ENCODE measurements at places on chromosomes 12 and 14.

GRCh38 chr12:112777387-112778310, 13.9 kb upstream of the RPH3A start:
- no peaks in the 10 kb centered on the region for H3K36me3 ChIP-seq
- H3K27ac ChIP-seq = no peak overlapping the region
- H3K27me3 ChIP-seq = no peaks in the 10 kb centered on the region
- no peak overlapping the region for H3K4me3 ChIP-seq
- H3K4me1 ChIP-seq = no peaks in the 10 kb centered on the region

DNA sequence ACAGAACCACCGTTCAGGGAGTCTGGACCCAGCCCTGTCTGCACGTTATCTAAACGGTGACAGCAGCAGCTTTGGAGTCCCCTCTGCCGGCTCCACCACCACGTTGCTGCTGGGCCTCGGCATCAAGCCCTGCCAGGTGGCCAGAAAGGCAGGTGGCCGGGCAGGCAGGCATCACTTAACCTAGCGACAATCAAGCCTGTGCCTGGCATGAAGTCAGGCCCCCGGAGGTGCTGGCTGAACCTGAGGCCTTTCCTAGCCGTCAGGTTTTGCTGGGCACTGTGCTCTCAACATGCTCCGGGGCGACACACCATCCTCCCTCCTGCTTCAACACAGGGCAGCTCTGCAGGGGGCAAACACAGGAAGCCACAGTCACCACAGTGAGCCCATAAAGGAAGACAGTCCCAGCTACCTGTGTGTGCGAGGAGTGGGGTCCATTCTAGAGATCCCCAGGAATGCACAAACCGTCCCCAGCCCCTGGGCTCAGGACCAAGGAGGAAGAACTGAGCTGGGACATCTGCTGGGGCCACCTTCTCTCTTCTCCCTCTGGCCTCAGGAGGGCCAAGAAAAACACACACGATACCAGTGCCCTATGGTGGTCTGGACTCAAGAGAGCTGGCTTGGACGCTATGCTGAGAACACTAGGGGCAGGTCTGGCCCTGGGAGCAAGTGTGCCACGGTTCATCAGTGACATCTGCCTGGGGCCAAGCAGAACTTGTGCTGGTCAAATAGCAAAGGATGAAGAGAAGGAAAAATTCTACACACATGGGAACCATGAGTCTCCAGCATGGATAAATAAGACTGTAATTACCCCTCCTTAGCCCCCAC, 44.7 kb downstream of the CCDC88C start:
- peaks cover 4% of the 10 kb centered on the region for H3K27me3 ChIP-seq
- DNase-seq = no peak
- H3K4me1 ChIP-seq = no peaks in the 10 kb centered on the region
- no peak overlapping the region for H3K27ac ChIP-seq
- no peak overlapping the region for H3K4me3 ChIP-seq

DNA sequence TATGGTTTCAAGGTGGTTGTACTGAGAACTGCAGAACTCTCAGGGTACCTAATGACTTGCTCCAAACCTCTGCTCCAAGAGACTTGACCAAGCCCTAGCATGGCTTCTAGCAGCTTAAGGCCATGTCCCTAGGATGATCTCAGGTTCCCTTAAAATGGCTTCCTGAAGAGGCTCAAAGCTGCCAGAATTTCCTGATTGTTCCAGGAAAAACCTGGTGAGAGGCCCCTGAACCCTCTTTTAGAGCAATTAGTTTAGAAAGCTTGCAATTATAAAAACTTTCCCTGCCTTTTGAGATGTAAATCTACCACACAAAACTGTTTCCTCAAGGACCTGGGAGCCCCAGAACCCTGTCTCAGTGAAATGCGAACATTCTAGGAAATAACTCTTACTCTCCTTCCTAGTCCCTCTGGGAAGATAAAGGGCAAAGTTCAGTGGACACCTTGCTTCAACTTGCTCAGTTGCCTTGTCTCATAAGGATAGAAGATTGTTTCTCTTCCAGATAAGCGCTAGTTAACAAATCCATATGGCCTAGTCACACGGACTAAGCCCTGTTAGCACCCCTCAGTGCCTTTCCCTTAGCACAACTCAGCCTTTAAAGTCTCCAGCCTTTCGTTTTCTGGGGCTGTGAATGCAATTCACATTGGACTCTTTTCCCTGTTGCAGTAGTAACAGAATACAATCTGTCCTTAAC, 2.5 kb downstream of the CMAS start:
- no peak for DNase-seq
- no peak overlapping the region for H3K4me3 ChIP-seq
- no peaks in the 10 kb centered on the region for H3K27me3 ChIP-seq

GRCh38 chr14:35883677-35884293, 57.6 kb downstream of the BRMS1L start:
- H3K4me1 ChIP-seq = peaks cover 2% of the 10 kb centered on the region
- peak; percentile 18 for DNase-seq
- H3K4me3 ChIP-seq = no peak overlapping the region
- H3K36me3 ChIP-seq = no peaks in the 10 kb centered on the region
- H3K27me3 ChIP-seq = no peaks in the 10 kb centered on the region

DNA sequence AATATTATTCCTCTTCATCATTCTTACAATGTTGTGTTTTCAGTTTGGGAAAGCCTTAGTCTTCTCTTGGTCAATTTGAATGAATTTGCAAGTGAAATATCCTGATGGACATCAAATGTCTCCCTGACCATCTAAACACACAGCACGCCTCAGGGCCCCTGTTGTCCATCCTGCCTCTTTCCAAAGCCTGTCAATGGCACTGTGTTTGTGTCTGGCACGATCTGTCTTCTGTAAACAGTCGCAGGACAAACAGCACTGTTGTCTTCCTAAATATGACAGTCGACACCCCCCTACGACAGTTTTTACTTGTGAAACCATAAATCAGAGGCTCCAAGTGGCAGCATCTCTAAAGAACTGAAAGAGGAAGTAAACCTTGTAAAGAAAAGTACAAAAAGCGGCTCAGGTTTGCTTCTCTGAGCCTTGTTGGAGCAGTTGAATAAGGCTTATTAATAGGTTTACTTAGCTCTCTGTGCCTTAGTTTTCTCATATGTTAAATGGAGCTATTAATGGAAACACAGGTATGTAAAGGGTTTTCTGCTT, 285.8 kb downstream of the NRXN3 start:
- H3K27me3 ChIP-seq = no peaks in the 10 kb centered on the region
- H3K27ac ChIP-seq = no peak overlapping the region
- H3K4me3 ChIP-seq = no peak overlapping the region
- no peak for DNase-seq
- H3K4me1 ChIP-seq = no peaks in the 10 kb centered on the region

GRCh38 chr12:64747695-64748094, 11.5 kb downstream of the GNS start:
- H3K27me3 ChIP-seq = no peaks in the 10 kb centered on the region
- H3K4me3 ChIP-seq = no peak overlapping the region
- no peak for DNase-seq
- peaks cover 19% of the 10 kb centered on the region for H3K36me3 ChIP-seq
- no peak overlapping the region for H3K27ac ChIP-seq

GRCh38 chr12:98469109-98469508, 46.3 kb upstream of the TMPO start:
- peaks cover 5% of the 10 kb centered on the region for H3K27me3 ChIP-seq
- H3K36me3 ChIP-seq = no peaks in the 10 kb centered on the region
- no peak overlapping the region for H3K27ac ChIP-seq
- DNase-seq = no peak

- 0 out of 2 replicates have a peak, but pooled peaks cover 2% of the 10 kb centered on the region for H3K27me3 ChIP-seq
- H3K27ac ChIP-seq = no peak overlapping the region
- no peaks in the 10 kb centered on the region for H3K36me3 ChIP-seq
- H3K4me3 ChIP-seq = no peak overlapping the region
Measured at GRCh38 chr12:119661882-119662281, 6.1 kb upstream of the PRKAB1 start.

- no peaks in the 10 kb centered on the region for H3K36me3 ChIP-seq
- no peak overlapping the region for H3K4me3 ChIP-seq
- H3K27ac ChIP-seq = no peak overlapping the region
- H3K4me1 ChIP-seq = peaks cover 1% of the 10 kb centered on the region
Measured at GRCh38 chr14:62443796-62444195, 601.5 kb downstream of the KCNH5 start.

DNA sequence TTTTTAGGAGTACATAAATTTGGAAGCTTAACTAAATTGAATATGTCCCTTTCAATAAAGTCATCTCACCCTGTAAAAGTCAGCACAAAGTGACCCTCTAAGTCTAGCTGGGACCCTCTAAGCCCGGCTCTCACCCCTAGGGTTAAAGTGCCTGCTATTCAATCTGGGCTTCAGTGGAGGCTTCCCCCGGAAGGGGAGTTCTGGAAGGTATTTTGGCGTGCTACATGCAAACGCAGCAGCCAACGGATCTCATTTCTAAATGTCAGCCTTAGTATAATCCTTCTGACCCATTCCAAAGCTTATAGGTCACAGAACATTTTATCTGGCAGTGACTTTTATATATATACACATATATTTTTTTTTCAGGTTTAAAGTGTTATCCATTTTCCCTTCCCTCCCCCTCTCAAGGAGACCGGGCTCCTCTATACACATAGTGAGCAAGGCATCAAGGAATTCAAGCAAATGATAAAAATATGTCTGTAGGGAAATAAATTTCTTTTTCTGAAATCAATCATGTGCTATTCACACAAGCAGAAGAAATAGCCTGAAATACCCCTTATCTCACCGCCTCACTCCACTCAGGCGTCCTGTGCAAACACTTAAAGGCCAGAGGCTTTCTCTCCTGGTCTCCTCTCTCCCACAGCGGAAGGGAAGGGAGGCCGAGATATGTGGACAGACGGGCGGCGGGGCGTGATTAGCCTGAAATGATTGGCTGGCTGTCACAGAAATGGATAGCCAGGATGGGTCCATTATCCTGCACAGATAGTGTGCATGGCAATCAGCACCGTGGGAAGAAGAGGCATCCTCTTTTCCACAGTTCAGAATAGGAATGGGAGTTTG, 301.7 kb downstream of the GALC start:
- no peak overlapping the region for H3K27ac ChIP-seq
- H3K27me3 ChIP-seq = no peaks in the 10 kb centered on the region
- no peak overlapping the region for H3K4me3 ChIP-seq
- no peak for DNase-seq
- no peaks in the 10 kb centered on the region for H3K4me1 ChIP-seq

DNA sequence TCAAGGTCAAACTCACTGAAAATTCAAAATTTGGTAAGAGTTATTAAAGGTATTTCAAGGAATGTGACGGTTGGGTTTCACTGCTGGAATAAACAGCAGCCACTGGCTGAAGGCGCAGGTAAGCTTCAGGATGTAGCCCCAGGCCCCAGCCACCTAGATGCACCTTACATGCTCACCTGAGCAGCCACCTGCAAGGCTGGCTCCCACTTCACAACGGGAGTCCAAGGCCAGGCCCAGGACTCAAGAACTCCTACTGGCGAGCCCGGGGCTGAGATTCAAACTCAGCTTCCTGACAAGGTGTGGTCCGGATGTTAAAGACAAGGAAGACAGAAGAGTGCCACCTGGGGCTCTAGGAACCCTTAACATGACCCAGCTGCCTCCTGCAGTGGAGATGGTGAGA, 78.4 kb downstream of the ITPK1 start:
- H3K36me3 ChIP-seq = no peaks in the 10 kb centered on the region
- peaks cover 9% of the 10 kb centered on the region for H3K27me3 ChIP-seq
- no peak overlapping the region for H3K27ac ChIP-seq
- no peak overlapping the region for H3K4me3 ChIP-seq

GRCh38 chr12:46506961-46507360, 134.4 kb upstream of the SLC38A2 start:
- no peaks in the 10 kb centered on the region for H3K36me3 ChIP-seq
- DNase-seq = no peak
- H3K4me3 ChIP-seq = no peak overlapping the region
- H3K27ac ChIP-seq = no peak overlapping the region
- no peaks in the 10 kb centered on the region for H3K4me1 ChIP-seq
- H3K27me3 ChIP-seq = no peaks in the 10 kb centered on the region

GRCh38 chr12:48936379-48936979, 11.2 kb upstream of the FKBP11 start:
- peaks cover 64% of the 10 kb centered on the region for H3K36me3 ChIP-seq
- H3K27me3 ChIP-seq = no peaks in the 10 kb centered on the region
- H3K4me1 ChIP-seq = no peaks in the 10 kb centered on the region

- peak overlapping the region; percentile 24 for H3K27ac ChIP-seq
- peak; percentile 83 for DNase-seq
- no peaks in the 10 kb centered on the region for H3K36me3 ChIP-seq
- no peaks in the 10 kb centered on the region for H3K27me3 ChIP-seq
- peaks cover 15% of the 10 kb centered on the region for H3K4me1 ChIP-seq
Measured at GRCh38 chr12:69052613-69053408, 119.8 kb upstream of the CPM start.

DNA sequence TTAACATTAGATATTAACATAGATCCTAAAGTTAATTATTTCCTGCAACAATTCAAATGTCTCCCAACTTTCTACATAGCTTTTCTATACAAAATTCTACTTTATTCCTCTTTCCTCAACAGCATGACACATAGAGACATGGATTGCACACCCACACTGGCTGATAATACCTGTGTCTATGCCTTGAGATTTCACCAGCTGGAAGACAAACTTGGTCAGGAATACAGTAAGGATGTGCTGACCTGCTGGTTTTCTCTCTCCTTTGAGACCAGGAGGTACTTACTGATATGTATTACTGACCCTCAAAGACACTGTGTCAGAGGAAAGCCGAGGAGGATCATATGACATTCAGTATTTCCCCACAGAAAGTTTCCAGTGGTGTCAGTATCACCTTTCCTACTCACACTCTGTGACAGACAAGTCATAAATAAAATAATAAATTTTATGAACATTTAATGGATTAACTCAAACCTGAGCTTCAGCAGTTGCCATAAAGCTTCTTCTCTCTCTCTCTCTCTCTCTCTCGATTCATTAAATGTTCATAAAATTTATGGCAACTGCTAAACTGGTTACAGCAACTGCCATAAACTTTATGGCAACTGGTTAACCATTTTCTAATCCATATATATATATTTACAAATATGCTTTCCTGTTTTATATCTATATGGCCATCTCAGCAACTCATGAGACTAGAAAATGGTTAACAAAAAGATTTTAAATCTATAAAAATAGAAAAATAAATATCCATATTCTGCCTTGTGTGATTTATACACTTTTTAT, 22.7 kb downstream of the EIF2S3B start:
- no peaks in the 10 kb centered on the region for H3K36me3 ChIP-seq
- no peak for DNase-seq
- H3K27me3 ChIP-seq = no peaks in the 10 kb centered on the region
- no peak overlapping the region for H3K4me3 ChIP-seq
- H3K4me1 ChIP-seq = no peaks in the 10 kb centered on the region
- no peak overlapping the region for H3K27ac ChIP-seq

DNA sequence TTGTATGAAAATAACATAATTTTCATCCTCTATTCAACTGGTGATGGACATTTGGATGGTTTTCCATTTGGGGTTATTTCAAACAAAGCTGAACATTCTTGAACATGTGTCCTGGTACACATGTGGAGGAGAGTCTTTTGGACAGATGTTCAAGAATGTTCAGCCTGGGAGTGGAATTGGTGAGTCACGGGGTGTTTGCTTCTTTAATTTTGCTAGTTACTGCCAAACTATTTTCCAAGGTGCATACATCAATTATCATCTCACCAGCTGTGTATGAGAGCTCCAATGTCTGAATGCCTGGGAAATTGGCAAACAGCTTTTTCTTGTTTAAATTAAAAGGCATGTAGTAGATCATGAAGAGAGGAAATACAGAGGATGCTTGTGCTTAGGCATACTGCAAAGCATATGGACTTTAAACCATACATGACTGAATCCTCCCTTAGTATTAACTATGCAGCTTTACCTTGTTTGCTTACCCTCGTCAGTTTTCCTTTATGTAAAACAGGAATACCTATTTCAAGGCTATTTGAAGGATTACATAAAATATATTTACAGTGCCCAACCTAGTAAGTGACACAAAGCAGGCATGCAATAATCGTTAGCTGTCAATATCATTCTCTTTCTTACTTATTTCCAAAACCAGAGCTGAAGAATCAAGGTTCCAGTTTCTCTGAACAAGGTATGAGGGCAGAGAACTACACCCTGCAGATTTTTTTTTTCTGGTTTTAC, 152.1 kb downstream of the ITPR2 start:
- no peaks in the 10 kb centered on the region for H3K36me3 ChIP-seq
- H3K4me3 ChIP-seq = no peak overlapping the region
- no peak overlapping the region for H3K27ac ChIP-seq
- H3K4me1 ChIP-seq = peaks cover 8% of the 10 kb centered on the region
- no peaks in the 10 kb centered on the region for H3K27me3 ChIP-seq
